T-helper 22 cell (primary cell): ENCODE measurements at places on chromosomes 3 and 15.

DNA sequence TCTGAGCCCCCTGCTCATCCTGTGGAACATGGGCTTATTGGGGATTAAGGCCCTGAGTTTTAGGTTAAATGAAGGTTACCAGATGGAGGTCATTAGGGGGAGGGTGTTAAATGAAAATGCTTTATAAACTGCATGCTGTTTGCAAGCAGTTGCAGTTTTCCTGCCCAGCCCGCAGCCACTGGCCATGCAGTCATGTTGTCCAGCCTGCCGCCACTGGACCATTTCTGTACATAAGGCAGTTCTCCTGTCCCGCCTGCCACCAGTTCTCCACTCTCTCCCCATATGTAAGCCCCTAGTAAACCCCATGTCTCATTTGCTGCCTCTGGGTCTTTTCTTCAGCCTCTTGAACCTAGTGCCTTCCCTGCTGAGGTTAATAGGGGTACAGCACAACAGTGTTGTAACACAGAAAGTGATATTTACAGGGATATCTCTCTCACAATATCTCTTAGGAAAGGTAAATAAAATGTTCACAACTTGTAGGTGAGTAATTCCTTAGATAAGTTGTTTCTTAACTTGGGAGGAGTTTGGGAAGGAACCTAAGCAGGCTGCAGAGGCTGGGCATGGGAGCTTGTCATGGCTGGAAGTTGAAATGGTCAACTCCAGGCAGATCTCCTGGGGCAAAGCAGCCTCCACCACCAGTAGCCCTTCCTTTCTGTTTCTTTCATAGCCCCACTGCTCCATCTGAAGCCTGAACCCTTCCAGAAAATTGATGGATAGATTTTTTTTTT, 148.2 kb downstream of the CMSS1 start:
- no peak for DNase-seq

GRCh38 chr3:97967966-97968365, 4.3 kb downstream of the RIOX2 start:
- no peak for DNase-seq

- DNase-seq, result no peak
Observed at GRCh38 chr3:40518848-40519247, 5.9 kb upstream of the ZNF621 start.

DNA sequence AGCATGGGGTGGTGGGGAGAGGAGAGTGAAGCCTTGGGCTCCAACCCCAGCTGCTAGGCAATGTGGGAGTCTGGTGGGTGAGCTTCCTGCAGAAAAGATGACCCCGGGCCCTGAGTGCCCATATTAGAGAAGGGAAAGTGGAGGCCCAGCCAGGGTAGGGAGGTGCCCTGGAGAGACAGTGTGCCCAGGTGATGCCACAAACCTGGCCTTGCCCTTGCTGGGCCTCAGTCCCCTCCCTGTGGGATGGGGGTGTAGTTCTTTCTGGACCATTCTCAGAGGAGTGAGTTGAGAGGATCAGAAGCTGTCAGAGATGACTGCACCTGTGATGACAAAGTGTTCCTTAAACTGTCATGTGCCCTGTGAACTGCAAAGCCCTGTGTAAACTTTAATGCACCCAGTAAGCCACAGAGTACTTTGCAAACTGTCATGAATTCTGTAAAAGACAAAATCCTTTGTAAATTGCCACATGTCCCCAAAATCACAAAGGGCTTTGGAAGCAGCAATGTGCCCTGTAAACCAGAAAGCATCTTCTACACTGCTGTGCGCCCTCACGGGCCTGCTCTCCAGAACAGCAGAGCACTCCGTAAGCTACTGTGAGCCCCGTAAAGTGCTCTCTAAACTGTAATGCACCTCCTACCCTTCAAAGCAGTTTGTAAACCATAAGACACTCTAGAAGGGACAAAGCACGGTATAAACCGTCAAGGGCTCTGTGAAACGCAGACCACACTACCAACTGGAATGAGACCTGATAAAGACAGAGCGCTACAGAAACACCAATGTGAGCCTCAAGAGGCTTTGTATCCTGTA, 51.3 kb upstream of the FGD5 start:
- DNase-seq, result no peak

DNA sequence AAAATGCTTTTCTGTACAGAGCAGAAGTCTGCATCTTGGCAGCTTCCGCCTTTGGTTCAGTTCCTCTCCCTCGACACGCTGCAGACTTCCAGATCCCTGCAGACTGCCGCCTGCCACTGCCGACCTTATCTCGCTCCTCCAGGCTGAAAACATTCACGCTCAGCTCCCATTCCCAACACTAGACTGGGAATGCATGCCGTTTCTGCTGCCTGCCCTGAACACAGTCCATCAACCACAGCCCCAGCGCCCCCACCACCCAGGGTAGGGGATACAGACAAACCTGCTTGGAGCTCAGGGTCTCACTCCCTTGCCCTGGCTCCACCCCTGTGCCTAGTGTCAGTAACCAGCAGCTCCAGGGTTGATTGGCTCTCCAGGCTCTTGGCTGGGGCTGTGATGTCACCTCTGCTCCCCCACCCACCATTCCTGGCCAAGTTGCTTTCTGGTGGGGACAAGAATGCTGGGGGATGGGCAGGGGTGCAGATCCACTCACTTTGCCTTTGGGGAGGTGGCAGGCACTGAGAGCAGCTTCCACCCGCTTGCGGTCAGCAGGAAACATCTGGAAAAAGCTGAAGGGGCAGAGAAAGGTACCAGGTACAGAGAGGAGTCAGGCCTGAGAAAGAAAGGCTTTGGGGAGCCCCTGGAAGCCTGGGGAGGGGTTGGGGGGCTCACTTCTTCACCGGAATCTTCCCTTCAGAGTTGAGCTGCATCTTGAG, 6.1 kb downstream of the PLCB2 start:
- DNase-seq, result no peak

GRCh38 chr3:49924683-49925082, 4.9 kb downstream of the MON1A start:
- DNase-seq, result no peak
